ENCODE measurements at places on chromosomes 3 and 15.

- DNase-seq = no peak
These were observed 9.2 kb downstream of the CCDC14 start for GRCh38 chr3:123951522-123952447.

- no peak for DNase-seq
These were observed 455.0 kb upstream of the THBS1 start for GRCh38 chr15:39125904-39126303.

DNA sequence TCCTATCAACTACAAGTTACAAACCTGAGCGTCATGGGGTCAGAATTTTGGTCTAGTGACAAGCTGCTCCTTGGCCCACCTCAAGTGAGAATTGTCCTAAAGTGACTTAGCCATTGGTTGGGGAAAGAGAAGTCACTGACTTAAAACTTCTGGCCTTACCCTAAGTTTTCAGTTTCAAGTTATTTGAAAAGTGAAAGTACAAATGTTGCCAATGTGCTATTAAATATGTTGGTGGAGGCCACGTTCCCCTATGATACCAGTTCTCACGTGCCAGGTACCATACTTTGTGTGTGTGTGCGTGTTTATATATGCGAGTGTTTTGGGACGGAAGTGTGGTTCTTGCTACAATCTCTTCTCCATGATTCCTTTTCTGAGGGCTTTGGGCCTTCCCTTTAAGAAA, 22.6 kb upstream of the RASGRP1 start:
- DNase-seq = no peak

- no peak for DNase-seq
These were observed 114.4 kb downstream of the ANP32A start for GRCh38 chr15:68706256-68706655.

GRCh38 chr15:39165020-39165706, 415.7 kb upstream of the THBS1 start:
- DNase-seq = no peak

DNA sequence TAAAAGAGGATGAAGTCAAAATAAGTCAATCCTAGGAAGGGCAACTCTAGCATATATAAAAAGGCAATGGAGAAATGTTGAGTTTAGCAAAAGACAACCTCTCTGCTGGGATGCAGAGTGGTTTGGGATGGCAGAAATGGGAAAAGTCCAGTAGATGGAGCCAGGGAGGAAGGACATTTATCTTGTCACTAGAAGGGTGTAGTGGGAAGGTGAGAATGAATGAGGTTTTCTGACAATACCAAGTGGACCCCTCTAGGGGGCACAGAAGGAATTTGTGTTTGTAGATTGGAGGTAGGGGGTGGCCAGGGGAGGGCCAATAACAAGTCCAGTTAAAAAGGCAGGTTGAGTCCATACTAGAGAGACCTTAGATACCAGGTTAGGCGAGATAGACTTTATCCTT, 80.0 kb downstream of the THSD4 start:
- no peak for DNase-seq

- no peak for DNase-seq
These were observed 56.9 kb downstream of the CYP19A1 start for GRCh38 chr15:51281368-51281967.

GRCh38 chr3:23086831-23087230, 116.3 kb upstream of the UBE2E2 start:
- DNase-seq = no peak

- DNase-seq = no peak
These were observed 879.2 kb downstream of the ROBO1 start for GRCh38 chr3:78888635-78889034.

DNA sequence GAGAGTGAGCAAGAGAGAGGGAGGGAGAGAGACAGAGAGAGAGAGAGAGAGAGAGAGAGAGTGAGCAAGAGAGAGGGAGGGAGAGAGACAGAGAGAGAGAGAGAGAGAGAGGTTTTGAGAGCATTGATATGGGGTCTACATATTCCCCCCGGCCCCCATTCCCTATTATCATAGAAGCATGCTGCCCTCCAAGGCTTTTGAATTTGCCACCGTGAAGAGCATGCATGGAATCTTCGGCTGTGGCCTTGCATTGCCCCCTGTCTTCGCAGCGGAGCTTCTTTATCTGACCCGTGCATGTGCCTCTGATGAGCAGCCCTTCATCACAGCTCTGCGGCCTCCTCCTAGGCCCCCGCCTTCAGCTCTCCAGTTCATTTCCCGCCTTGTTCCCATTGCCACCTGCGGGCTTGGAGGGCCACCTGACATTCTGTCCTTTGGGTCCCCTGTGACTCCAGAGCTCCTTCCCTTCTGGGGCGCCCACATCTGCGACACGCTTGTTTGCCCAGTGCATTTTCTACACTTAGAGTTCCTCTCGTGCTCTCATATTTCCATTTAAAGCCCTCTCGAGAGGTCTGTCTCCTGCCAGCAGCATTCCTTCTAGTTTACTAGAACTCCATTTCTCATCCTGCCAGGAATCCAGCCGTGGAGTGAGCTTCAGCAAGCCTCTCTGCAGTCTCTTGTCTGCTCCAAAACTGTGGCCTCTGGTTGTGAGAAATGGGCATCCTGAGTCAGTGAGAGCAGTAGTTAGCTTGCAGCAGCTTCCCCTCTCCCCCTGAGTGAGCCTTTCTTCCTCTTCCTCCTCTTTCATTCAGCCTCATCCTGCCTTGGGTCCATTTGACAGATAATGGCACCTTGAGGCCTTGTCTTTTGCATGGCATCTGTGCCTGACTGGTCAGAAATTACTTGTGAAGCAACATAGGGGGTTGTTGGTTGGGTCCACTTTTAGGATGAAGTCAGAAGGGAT, 25.3 kb downstream of the LPP start:
- no peak for DNase-seq

GRCh38 chr15:47675735-47676134, 41.6 kb upstream of the SEMA6D start:
- DNase-seq = no peak

DNA sequence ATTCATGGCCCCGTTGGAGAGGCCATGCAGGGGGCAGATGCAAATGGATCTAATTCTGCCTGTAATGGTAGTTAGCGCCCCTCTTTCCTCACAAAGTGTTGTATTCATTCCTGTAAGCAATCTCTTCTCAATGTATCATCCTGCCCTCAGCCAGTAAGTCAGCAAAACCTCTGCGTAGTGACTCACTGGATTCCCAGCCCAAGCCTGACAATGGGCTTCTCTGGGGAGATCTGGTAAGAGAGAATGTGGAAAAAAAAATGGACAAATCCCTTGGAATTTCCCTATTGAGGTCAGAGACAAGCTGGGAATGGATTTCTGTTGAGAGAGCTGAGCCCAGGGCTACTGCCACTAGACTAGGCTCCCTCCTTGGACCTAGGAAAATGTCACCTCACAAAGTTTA, 25.4 kb downstream of the ADPGK start:
- no peak for DNase-seq

Data from esophagus squamous epithelium (tissue), 5 donors.